ENCODE measurements at places on chromosomes 3 and 15.

- DNase-seq = no peak
Measured at GRCh38 chr3:144287001-144287400, 315.4 kb downstream of the DIPK2A start.

- DNase-seq = no peak
Measured at GRCh38 chr3:139555249-139555648, 15.7 kb upstream of the RBP1 start.

GRCh38 chr3:177051411-177051810 lies 145.9 kb downstream of the TBL1XR1 start:
- DNase-seq = peak; percentile 50

DNA sequence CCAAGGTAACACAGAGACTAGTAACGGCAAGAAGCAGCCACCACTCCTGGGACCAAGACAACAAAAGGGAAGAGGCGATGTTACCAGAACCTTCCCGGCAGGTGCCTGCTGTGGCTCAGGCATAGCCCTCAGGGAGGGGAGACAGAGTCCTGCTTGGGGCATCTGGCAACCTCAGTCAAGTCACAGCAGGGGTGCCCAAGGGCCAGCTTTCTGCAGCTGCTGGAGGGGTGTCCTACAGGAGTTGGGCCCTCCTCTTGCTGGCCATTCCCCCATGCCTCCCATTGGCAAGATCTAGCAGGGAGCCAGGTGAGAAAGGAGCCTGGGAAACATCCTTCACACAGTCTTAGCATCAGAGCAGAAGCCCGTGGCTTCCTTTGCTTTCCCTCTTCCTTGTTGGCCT lies 197.3 kb upstream of the IL12A start:
- DNase-seq = no peak

DNA sequence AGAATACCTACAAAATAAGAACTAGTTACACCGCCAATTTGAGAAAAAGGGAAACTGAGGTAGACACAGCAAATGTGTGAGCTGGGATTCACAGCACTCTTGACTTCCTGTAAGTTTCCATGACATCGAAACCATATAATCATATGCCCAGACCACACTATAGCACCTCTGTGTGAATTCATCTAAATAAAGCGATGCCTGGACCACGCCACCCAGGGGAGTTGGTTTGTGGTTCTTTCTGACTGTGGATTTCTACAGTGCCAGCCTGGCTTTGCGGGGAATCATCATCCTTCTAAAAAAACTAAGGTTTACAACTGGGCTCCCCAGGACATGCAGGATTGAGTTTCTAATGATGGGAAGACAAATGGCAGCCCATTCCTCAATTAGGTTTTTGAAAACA lies 23.5 kb upstream of the CA12 start:
- DNase-seq = no peak

- peak; percentile 21 for DNase-seq
Measured at GRCh38 chr3:184694133-184694665, 17.7 kb downstream of the MAGEF1 start.

Data from eye (tissue), 1 donor.